T-helper 22 cell (primary cell): ENCODE measurements at places on chromosomes 5 and 9.

- no peak for DNase-seq
These were observed 85.4 kb upstream of the CPEB4 start for GRCh38 chr5:173802670-173803165.

GRCh38 chr9:136854842-136855460 lies 2.8 kb downstream of the MAMDC4 start:
- DNase-seq: no peak

- DNase-seq: no peak
These were observed 162.1 kb upstream of the TSLP start for GRCh38 chr5:110909415-110909814.

DNA sequence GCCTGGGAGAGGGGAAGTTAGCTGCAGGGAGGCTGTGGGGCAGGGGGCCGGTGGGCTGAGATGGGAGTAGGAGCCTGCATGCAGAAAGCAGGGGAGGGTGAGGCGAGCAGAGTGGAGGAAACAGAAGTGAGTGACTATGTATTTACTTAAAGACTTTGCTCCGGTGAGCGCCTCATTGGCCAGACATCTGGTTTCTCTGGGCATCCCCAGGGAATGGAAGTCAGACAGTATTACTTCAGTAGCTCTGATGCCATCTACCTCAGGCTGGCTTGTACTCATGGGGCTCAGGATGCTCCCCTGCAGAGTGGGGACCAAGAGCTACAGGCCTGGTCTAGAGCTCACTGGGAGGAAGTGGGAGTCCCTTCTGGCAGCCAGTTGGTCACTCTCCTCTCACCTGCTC lies 78.2 kb upstream of the ARAP3 start:
- DNase-seq: no peak

GRCh38 chr9:105047742-105048041 lies 119.7 kb upstream of the ABCA1 start:
- DNase-seq: no peak

DNA sequence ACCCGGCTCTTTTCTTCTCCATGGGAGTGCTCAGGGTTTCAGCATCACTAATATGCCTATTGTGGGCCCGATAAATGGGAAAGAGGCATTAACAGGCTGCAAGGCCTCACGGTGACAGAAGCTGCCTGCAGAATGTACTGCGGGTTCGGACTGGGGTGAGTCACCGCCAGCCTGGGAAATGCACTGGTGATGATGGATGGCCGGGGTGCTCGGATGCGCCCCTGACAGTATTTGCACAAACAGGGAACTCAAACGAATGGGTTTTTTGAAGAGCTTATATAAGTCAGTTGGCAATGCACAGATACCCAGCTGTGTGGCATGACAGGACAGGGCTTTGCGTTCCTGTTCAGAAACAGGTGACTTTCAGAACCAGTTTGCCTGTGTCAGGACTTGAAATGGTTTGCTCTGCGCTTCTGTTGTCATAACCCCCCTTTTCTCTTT lies 42.0 kb upstream of the PITX1 start:
- no peak for DNase-seq

- DNase-seq: no peak
These were observed 139.3 kb upstream of the SHB start for GRCh38 chr9:38208206-38208901.

GRCh38 chr9:124260769-124261603 lies 3.2 kb downstream of the NEK6 start:
- no peak for DNase-seq

GRCh38 chr9:69898714-69899209 lies 78.1 kb downstream of the CFAP95 start:
- DNase-seq: no peak

DNA sequence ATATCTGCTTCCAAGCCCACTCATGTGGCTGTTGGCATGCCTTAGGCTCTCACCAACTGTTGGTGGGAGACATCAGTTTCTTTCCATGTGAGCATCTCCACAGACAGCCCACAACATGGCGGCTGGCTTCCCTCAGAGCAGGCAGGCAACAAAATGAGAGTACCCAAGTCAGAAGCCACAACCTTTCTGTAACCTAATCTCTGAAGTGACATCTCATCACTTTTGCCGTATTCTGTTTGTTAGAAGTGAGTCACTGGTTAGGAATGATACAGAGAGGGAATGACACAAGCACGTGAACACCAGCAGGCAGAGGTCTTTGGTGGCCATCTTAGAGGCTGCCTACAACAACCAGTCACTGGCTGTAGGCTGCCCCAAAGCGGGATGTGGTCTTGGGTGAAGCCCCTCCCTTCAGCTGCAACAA lies 88.6 kb upstream of the RASGRF2 start:
- DNase-seq: no peak

DNA sequence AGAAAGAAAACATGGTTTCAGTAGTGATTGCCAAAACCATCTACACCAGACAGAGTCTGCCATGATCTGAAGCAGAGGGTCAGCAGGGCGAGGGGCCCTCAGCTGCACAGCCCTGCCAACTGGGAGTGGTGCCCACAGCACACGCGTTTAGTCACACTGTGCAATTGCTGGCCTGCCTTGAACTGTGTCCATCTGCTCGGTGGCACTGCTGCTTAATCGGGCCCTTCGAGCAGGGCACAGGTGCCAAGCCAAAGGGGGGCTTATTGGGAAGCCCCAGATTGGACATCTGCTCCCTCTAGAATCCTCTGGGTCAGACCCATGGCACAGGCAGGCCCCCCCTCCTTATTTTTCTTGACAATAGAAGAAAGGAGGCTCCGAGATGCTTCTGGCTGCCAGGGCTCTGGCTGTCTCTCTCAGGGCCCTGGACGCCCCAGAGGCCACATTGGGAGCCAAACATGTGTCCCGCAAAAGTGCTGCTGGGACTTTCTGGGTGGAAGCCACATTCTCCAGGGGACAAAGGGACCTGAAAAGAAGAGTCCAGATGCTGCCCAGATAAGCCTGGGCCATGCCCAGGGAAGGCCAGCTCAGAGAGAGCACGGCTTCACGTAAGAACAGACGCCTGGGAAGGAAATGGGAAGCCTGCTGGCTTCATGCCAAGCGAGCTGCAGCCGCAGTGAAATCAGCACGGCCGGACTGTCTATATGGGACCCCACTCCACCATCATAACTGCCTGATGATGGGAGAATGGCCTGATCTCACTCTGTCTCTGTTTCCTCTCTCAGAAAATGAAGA lies 349.2 kb downstream of the GADD45G start:
- no peak for DNase-seq

- DNase-seq: no peak
These were observed 63.7 kb upstream of the RICTOR start for GRCh38 chr5:39137819-39138451.

DNA sequence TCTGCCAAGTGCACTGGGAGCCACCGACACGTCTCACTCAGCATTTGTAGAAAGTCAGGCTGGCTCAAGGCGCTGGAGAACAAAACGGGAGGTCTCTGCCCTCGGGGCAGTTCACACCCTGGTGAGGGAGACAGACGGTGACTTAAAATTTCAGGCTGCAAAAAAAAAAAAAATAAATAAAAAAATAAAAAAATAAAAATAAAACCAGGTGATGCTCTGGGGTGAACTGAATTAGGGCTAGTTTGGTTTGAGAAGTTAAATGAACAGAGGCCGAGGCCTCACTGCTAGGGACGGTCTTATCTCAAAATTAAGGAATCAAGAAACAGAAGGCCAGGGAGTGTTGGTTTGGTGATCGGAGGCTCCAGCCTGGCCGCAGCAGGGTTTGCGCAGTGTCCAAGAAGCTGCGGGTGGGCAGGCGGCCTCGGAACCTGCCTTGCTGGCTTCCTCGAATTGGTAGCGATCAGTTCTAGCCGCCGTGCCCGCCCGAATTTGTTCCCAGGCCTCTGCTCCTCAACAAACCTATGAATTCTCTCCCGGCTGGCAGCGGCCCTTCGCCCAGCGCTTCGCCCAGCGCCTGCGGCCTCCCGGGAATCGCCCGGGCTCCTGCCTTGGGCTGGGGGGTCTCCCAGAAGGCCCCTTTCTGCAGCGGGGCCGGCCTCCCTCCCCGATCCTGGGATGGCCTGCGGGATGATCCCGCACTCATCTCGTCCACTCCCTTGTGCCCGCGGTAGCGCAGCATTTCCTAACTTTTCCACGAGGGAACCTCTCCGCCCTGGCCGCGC lies 1.5 kb downstream of the NKX2-5 start:
- no peak for DNase-seq

GRCh38 chr5:123503299-123503698 lies 8.7 kb upstream of the CSNK1G3 start:
- DNase-seq: no peak
